ENCODE measurements at places on chromosomes 1 and 21.

DNA sequence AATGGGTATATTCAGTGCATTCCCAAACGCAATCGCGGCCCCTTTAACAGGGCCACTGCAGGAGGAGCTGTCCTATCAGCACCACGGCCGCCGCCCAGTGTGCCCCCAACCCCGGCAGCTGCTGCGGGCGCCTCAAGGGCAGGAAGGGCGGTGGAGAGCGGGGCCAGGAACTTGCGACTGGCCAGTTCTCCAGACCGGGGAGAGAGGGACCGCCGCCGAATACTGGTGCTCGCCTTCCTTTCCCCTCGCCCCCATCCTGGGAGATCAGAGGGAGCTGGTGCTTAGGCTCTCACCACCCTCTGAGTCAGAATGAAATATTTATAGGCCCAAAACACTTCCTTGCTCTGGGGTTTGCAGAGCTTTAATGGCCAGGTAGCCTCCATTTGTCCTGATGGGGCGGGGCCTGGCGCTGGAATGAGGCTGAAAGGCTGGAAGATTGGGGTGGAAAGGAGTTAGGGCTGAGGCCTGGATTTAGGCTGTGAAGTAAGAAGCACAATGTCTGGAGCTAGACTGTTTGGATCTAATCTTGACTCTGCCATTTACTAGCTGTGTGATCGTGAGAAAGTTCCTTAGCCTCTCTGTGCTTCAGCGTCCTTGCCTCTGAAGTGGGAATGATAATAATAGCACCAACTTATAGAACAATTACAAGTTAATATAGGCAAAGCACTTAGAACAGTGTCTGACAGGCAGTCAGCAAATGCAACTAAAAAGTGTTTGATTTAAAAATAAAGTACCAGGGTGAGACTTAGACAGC is 75.5 kb downstream of the NAV1 start:
- no peak for DNase-seq

- no peak for DNase-seq
Observed at GRCh38 chr1:61238359-61238665, 156.0 kb downstream of the NFIA start.

- DNase-seq: no peak
Observed at GRCh38 chr1:9240914-9241820, 6.6 kb downstream of the H6PD start.

GRCh38 chr1:7219031-7219430 is 433.8 kb downstream of the CAMTA1 start:
- DNase-seq: no peak

- no peak for DNase-seq
Observed at GRCh38 chr1:184865831-184866230, 108.5 kb downstream of the NIBAN1 start.

DNA sequence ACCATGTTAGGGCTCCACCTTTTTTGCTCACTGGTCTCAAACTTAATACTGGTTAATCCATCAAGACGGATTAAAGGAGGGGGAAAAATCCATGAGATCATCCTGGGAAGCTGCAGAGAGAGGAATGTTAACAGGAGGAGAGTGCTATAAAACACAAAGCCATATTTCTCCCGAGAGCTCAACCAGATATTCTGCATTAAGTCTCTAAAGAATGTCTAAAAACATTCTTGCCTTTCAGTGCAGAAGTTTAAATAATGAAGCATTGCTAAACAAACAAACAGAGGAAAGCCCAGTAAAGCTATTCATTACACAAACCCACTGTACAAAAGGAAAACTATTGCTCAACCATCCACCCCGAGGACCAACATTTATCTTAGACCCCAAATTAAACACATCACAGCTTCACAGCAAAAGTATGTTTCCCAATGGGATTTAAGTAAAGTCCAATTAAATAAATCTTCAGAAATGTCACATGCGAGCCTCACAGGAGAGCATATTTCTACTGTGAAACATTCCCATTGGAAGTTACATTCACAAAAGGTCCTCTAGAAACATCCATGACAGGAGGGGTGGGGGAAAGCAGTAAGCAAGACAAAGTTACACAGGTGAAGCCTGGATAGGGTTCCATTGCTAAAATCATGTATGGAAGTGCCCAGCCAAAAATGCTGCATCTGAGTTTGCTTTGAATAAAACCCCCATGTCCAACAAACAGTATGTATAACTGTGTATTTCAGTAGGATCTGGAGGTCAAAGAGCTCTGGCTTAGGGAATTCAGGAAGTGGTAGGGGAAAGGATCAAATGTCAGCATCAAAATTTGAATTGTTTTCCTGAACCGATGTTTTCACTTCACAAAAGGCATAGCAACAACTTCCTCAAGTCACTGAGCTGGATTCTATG is 23.3 kb downstream of the DUSP10 start:
- DNase-seq: no peak

GRCh38 chr1:177854951-177855350 is 114.9 kb downstream of the SEC16B start:
- DNase-seq: no peak

- no peak for DNase-seq
Observed at GRCh38 chr1:221527302-221527701, 214.6 kb downstream of the DUSP10 start.

DNA sequence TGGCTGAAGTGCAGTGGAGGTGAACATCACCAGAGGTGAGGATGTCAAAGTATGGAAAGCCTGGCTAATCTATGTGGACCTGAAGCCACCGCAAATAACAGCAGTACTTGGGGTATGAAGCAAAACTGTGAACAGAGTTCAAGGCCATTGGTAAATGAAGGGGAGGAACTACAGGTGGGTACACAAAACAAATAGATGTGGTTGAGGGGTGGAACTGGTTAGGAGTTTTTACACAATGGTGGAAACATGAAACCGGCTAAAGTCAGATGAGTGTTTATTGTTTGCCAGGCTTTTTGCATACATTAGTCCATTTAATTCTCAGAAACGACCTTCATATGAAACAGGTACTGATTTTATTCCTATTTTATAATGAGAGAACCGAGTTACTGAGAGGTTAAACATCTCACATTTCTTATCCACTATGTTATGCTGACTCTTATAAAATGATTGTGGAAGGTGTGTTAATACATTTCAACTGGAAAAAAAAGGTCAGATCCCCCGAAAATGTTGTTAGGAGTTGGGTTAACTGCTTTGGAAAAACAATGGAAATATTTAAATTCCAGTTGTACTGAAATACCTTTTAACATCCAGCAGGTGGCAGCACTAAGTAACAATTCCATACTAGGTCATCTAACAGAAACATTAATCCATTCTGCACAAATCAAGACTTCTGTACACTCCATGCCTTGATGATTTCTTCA is 44.3 kb upstream of the GTF2B start:
- DNase-seq: peak; percentile 37

- peak; percentile 100 for DNase-seq
Observed at GRCh38 chr1:12143631-12144155, 23.1 kb upstream of the TNFRSF1B start.

DNA sequence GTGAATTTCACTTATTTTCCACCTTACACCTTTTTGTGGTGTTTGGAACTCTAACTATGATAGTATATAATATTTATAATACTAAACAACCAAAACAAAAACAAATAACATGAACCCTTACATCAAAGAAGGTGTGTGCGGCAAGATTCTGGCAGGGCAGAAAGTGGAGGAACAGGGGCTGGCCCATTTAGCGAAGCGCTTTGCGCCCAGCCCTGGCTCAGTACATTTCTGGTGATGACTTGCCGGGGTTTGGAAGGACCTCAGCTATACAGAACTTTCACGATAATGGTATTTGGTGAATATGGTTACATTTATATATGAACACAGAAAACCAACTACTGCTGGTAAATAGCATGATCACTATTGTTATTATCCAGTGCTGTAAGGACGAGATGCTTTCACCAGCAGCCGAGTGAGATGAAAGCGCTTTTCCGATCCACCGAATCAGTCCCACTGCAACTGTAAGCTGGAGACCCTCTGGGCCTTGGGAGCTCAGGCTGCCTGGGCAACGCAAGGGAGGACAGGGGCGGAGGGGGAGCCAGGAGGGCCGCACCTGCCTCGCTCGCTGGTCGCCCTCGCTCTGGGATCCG is 63.9 kb downstream of the CD247 start:
- no peak for DNase-seq

DNA sequence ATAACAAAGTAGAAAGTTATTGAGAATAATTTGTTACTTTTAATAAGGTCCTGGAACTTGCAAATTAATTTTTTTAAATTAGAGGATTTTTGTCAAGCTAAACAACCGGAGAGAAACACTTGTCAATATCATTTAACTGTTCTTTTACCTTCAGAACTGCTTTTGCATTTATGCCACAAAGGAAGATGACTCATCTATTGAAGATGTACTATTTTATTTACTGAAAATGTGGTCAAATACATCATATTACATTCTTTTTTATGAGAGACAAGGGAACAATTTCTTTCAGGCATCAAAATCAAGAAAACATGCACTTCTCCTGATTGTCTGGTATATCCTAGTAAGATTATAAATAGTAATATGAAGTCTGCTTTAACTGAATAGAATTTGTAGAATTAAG is 558.2 kb upstream of the PRMT6 start:
- DNase-seq: no peak

DNA sequence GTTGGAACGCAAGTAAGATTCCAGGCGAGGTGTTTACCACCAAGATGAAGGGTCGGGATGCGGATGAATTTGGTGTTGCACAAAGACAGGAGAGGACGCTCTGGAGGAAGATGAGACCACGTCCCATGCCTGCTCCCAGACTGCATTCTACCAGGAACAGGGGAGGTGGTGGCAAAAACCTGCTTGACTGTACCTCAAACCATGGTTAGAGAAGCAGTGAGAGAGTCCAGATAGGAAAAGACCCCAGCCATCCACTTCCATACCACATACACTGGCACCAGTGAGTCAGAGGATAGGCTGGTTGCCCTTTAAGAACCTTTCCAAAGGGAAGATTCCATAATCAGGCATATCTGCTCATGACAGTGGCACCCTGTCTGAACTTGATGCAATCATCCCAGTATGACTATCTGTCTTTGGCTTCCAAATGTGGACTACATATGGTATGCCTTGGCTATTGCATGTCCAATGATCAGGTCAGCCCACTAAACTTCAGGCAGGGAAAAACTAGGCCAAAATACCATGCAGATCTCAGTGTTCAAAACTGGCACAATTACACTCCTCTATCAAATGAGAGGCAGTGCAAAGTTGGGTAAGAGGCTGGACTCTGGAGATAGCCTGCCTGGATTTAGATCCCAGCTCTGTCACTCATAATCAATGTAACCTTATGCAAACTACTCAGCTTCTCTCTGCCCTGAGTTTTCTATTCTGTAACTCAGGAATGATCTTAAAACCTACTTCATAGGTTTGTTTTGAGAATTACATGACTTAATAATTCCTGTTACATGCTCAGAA is 20.6 kb downstream of the NPR1 start:
- DNase-seq: peak; percentile 31

GRCh38 chr21:43355925-43356289 is 71.0 kb downstream of the SIK1 start:
- no peak for DNase-seq

DNA sequence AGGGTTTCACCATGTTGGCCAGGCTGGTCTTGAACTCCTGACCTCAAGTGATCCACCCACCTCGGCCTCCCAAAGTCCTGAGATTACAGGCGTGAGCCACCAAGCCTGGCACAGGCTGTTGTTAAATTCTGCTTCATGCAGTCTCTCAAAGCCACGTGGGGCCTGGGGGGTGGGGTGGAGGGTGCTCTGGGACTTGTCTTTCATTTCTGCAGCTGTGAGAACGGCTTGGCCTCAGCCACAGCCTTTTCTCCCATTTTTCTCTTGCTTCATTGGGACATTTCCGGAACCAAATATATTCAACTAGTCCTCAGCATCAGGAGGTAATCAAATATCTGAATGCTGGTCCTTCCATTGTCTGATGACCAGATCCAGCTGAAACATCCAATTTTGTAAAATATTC is 27.6 kb upstream of the KCNE2 start:
- no peak for DNase-seq

GRCh38 chr1:22638476-22639234 is 2.2 kb downstream of the C1QA start:
- DNase-seq: no peak

- no peak for DNase-seq
Observed at GRCh38 chr1:200707116-200707515, 31.6 kb upstream of the CAMSAP2 start.

GRCh38 chr1:110055493-110056284 is 14.8 kb downstream of the ALX3 start:
- DNase-seq: no peak

GRCh38 chr1:208154040-208154439 is 90.1 kb downstream of the PLXNA2 start:
- DNase-seq: no peak

- peak; percentile 25 for DNase-seq
Observed at GRCh38 chr1:159211331-159212136, 6.9 kb downstream of the ACKR1 start.

- DNase-seq: peak; percentile 77
Observed at GRCh38 chr1:156889802-156890580, 3.5 kb upstream of the PEAR1 start.

DNA sequence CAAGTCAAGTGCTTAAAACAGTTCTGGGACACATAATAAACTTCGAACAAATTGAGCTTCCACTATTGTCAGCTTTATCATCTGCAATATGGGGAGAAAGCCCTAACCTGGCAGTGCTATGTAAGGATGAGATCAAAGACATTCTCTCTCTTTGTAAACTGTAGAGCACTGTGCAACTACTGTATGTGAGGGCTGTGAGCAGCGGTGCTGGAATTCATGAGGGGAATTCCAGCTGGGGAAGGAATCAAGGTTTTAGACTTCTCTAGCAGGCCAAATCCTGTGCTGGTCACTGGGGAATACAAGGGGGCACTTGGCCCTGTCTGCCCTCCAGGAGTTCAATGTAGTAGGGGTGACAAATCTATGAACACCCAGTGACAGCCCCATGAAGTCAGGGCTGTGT is 9.3 kb downstream of the FAM151A start:
- DNase-seq: no peak

DNA sequence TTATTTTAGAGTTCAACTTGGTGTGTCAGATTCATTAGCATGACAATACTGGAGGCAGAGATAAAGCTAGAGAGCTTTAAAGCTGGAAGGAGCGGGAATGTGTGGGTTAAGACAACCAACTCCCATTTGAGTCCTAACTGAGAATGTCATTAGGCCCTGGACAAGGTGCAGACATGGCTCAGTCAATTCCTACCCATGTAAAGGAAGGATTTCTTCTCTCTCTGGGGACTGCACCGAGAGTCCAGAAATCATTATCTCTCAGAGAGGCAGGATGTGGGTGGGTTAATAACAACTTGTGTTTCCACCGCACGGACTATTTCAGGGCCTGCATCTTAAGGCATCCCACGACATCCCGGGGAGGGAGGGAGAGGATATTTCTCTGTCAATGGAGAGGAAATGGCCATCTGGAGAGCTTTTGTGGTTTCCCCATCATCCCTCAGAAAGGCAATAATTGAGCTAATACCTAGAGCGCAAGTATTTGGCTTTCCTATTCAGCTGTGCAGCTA is 46.7 kb upstream of the SARS1 start:
- DNase-seq: no peak

Data from inflammatory macrophage treated with lipopolysaccharide for 4 hours (primary cell).